ENCODE measurements at places on chromosomes 5 and 9.

DNA sequence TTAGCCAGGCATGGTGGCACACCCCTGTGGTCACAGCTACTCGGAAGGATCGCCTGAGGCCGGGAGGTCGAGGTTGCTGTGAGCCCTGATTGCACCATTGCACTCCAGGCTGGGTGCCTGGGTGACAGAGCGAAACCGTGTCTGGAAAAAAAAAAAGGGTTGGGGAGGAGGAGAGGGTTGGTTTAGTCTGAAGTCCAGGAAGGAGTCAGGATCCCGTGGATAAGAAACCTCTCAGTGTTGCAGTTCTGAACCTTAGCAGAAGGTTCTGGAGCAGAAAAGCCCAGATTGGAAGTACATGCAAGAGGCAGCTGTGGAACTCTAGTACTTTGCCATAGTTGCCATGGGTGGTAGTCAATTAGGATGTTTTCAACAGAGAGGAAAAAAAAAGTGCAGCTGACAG, 125.2 kb upstream of the CPEB4 start:
- DNase-seq, result no peak

DNA sequence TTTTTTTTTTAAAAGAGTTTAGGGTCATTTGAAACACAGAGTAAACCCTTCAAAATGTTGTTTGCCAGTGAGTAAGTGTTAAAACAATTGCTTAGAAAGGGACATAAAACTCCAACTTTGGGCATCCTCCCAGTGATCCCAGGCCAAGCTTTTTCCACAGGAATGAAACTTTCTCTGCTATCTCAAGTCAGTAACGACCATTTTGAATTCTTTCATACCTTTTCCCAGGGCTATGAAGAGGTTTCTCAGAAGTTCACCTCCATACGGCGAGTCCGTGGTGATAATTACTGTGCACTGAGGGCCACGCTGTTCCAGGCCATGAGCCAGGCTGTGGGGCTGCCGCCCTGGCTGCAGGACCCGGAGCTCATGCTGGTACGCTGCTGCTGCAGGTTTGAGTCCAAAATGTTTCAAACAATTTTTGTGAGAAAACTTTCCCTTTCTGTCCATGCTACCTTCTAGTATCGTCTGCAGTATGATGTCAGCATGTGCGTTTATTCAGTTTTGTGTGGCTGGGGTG, 16.8 kb downstream of the OTULIN start:
- no peak for DNase-seq

DNA sequence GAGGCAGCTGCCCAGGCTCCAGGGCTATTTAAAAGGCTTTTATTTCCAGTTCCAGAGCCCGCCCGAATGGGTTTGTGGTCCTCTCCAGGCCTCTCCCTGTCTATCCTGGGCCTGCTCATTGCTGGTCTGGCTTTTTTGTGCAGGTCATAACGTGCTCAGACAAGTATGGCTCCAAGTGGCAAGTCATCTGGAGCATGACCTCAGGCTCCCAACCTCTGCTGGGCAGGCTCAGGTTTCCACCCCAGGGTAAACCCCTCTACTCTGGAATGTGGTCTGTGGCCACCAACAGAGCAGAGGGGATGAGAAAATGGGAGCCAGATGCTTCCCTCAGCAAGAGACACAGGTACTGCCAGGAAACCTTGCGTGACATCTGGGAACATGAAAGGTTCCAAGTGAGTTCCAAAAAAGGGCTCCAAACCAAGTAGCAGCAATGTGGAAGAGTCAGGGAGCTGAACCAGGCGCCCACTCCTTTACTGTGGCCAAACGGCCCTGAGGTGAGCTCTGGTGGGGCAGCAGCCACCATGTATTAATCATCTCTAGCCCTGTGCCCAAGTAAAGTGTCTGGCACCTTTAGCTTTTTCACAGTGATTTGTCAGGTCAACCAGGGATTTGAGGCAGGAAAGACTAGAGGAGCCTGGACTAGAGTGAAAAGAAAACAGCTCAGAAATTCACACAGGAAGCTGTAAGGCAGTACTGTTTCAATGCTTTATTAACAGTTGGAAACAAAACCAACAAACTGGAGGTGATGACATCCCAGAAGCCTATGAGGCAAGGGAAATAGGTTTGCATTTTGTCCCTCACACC, 25.7 kb downstream of the PCDHGC5 start:
- DNase-seq, result peak; percentile 86

- no peak for DNase-seq
Observed at GRCh38 chr5:82673057-82673809, 395.1 kb upstream of the RPS23 start.

Measured in SJSA1 (cell line).